Spleen (tissue), 13 donors: ENCODE measurements at places on chromosomes 7 and 10. TPM values are rescaled to one million over a fixed set of nuclear protein-coding genes. Genes with fewer than 3 reads are reported as not detected.

GRCh38 chr10:66881814-66882213, 44.0 kb upstream of the LRRTM3 start:
- no peaks in the 10 kb centered on the region for H3K4me1 ChIP-seq
- H3K36me3 ChIP-seq: no peaks in the 10 kb centered on the region
- no peaks in the 10 kb centered on the region for H3K27me3 ChIP-seq

GTF2IRD2 gene
- total RNA-seq: 18.1 TPM

KAZALD1 gene
- 26.9 TPM for total RNA-seq

PDE1C gene
- 2.1 TPM for total RNA-seq
